ENCODE measurements at places on chromosomes 1 and 21.

- no peak for DNase-seq
Measured at GRCh38 chr1:209008586-209008985, 574.9 kb upstream of the CAMK1G start.

DNA sequence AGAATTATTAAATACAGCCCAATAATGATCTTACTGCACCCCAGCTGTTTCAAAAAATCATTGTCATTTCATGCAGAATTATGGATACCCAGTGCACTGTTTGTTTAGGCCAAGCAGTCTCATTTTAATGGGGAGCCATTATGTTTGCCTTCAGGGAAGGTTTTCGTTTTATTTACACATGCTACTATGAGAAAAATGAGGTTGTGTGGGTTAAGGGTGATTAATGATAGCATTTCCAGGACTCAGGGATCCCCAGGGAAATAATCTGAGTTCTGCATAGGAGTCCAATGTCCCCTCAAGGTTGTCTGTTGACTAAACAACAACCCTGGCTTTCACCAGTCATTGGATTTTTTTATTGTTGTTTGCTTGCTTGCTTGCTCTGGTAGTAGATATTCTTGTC lies 71.0 kb upstream of the ZP4 start:
- DNase-seq: no peak

DNA sequence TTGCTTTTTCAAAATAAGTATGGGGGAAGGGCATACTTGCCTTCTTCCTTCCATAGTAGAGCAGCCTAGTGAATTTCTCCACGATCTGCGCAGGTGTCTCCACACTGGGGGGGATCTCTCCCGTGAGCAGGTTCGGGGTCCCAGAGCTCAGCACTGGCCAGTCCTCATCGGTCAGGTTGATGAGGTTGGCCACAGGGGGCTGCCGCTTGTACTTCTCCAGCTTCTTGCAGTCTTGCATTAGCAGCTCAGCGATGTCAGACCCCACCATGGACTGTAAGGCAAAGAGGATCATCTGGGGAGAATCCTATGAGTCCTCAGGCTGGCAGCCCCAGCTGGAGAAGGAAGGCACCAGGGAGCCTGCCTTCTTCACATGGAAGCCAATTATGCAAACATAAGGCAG lies 11.8 kb downstream of the SEC16B start:
- no peak for DNase-seq

- peak; percentile 68 for DNase-seq
Measured at GRCh38 chr1:61708953-61709907, 15.7 kb downstream of the TM2D1 start.

GRCh38 chr1:203268901-203269653 lies 36.2 kb upstream of the BTG2 start:
- DNase-seq: peak; percentile 69

DNA sequence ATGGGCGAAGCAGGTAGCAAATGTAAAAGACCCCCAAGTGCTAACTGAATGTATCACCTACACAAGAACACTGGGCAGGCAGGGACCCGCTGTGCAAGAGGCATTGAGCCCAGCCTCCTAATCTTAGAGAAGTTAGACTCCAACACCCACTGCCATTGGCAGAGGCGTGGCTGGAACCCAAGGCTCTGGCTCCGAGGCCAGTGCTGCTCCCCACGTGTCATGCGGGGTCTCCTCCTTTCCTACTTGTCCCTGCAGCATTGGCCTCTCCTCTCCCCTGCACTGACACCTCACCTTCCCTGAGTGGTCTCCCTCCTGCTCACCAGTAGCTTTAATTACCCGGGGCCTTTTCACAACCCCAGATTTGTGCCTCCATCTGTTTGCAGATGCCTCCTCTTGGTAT lies 107.0 kb downstream of the GALNT2 start:
- DNase-seq: no peak

- no peak for DNase-seq
Measured at GRCh38 chr1:11059155-11059967, 457 bp downstream of the SRM start.

DNA sequence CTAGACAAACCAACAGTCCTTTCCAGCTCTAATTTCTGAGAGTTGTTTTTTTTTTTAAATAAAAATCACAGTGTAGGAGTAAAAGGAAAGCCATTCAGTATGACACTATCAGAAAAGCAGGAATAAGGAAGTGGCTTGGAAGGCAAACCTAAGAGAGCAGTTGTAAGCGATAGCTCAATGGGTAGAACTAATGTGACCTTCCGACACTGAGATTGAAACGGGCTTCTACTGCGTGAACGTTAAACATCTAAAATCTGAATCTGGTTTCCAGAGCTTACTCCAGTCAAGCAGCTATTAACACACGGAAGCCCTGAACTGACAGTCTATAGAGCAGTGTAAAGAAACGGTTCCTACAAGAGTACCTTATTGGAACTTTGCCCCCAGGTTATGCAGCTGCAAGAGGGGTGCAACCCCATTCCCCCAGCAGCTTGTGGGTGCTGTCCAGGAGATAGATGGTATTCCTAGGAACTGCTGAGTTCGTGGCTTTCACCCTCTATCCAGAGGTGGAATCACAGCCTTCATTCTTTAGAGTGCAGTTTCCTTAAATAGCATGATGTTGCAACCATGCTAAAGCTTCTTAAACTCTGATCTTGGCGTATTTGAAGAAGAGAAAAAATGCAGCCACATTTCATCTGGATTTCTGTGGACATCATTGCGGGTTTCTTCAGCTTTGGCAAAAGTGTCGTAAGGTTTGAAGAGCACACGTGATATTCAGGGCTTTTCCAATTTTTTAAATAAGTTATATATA lies 3.3 kb upstream of the IRF2BP2 start:
- DNase-seq: peak; percentile 96

DNA sequence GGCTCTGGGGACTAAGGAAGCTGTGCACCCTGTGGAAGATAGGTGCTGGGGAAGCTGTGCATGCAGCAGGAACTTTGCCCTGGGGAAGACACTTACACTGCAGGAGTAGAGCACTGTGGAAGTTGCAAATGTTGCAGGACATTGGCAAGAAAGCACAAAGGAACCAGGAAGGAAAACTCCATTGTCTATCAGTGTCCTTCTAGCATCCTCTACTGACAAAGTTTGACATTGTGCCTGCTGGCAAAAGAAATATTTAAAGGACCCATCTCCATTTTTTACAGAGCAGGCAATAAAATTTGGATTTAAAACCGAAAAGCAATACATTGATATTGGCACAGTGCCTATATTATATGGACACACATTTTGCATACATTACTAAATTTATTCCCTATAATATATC lies 394.1 kb downstream of the PBX1 start:
- no peak for DNase-seq

- DNase-seq: no peak
Measured at GRCh38 chr1:245748646-245749045, 593.9 kb downstream of the KIF26B start.

- no peak for DNase-seq
Measured at GRCh38 chr1:31423418-31423947, 10.5 kb downstream of the SERINC2 start.

DNA sequence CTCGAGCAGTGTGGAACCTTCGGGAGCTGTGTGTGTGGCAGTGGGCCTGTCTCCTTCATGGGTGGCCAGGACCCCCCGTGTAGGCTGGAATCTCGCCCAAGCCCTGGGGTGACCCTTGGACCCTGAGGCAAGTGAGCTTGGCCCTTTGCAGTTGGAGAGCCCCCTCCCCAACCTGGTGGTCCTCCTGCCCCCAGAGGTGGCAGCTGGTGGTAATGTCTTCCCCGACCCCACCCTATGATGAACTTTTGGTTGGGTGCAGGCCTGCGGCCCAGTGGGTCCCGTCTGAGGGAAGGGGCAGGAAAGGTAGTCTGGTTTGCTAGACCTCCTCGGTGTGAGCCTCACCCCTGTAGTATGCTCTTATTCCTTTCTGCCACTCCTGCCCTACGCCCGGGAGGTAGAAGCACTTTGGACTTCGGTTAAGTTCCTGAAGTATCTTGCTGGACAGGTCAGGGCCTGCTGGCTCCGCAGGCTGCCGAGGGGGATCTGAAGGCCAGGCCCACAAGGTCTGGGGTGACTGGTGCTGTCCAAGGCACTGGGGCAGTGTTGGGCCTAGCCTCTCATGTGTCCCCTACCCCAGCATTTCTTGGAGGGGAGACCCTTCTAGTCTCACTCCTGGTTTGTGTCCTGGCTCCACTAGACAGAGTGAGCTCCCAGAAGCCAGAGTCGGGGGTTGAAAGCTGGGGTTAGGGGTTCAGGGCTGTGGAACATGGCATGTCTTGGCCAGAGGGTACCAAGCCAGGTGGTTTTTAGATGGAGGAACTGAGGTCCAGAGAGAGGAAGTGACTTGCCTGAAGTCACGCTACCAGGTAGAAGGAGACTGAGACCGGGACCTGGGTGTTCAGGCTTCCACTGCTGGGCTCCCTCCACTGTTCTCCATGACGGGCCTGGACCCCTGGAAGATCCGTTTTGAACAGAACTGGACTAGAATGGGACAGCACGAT lies 1.8 kb downstream of the ZNF362 start:
- peak; percentile 16 for DNase-seq

DNA sequence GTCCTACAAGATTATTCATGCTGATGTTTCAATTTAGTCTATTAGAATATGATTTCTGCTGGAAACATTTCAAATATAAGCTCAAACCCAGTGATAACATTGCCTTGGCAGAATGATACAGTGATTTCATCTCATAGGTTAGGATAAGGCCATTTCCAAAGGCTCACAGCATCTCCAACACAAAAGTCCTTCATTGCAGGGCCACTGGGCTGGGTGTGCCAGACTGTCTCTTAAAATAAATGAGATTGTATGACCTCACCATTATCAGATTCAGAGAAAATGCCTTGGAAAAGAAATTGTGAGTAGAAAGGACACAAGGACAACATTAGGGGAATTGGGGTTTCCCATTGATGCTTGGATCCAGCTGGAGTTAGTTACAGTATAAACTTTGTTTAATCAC lies 30.4 kb downstream of the NGF start:
- DNase-seq: no peak

DNA sequence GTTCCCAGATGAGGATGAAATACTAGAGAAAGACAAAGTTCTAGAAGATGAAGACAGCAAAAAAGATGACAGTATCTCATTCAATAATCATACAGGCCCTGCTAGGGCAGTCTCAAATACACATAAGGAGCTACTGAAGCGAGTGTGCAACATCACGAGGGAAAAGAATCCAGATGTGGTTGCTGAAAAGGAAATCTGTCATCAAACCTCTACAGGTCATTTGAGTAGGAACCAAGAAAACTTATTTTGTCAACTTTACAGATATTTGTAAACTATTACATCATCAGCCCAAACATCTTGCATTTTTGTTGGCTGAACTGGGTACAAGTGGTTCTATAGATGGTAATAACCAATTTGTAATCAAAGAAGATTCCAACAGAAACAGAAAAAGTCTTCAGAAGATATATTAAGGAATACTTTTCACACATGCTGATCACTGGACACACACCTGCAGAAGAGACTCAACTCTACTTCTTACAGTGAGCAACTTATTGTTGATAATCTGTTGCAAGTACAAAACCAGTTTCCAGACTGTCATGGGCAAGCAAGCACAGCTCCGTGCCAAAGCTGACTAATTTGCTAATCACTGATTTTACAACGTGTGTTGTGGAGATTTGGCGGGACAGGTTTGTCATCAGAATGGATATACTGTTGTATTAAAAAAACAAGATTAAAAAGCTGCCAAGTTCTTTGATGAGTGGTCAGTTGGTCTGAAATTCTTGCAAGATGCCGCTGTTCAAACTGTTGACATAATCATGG lies 42.1 kb downstream of the TRIM33 start:
- DNase-seq: peak; percentile 18

GRCh38 chr1:66119148-66119547 lies 326.5 kb downstream of the PDE4B start:
- no peak for DNase-seq

GRCh38 chr1:229249854-229250644 lies 20.9 kb upstream of the RAB4A start:
- DNase-seq: no peak

- no peak for DNase-seq
Measured at GRCh38 chr21:46388206-46388880, 64.4 kb downstream of the PCNT start.

DNA sequence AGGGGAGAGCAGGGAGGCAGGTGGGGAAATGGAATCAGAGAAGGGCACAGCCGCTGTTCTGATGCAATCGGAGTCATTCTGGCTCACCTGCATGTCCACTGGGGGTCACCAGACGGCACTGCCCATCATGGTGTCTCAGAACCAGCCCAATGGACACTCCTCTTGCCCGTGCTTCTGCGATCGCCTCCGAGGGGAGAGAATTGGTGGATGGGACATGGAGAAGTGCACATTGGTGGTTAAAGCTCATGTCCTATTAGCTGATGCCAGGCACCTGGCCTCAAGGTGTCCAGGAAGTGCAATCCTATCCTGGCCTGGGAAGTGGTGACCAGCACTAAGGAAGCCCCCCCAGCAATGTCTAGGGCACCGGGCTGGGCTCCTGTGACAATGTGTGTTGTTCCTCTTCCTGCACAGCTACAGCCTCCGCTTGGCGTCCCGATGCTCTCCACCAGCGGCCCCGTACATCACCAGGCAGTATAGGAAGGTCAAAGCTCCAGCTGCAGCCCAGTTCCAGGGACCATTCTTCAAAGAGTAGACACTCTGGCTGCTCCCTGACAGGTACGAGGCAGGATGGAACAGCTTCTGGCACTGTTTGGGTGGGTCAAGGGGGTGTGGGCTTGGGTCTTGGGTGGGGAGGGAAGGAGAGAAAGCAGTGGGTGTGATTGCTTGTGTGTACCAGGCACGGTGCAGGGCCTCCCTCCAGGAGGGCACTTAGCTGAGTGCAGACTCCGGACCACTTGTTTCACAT lies 116.2 kb downstream of the PRDM2 start:
- DNase-seq: no peak

DNA sequence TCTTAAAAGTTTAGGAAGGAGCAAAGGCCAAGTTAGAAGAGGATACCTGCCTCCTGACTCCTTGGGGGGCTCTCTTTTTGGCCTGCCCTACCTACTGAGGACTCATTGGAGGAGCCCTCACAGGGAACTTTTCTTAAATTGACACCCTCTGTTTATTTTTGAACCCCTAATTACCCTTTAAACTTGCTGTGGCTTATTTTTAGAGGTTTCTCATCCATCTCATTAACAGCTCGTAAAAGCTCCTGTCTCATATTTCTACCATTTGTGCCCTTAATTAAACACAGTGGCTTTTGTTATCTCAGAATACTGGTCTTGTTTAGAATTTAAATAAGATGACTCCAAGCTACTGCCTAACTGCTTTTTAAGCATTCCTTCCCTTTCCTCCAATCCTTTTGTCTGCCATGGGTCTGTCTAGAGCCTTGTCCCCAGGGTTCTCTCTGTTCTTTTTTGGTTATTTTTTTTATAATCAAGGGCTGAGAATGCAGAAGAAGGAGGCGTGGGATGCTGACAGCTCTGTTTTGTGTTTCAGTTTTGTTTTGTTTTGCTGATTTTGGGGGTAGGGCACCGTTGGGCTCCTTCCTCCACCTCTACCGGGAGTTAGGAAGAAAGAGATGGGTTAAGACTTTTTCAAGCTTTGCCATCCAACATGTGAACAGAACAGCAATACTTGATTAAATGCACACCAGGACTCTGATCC lies 78.0 kb downstream of the SYT6 start:
- no peak for DNase-seq

Measured in amniotic epithelial cell (primary cell).